IMR-90 (cell line): ENCODE measurements at places on chromosomes 13 and 19. TPM values are rescaled to one million over a fixed set of nuclear protein-coding genes. Genes with fewer than 3 reads are reported as not detected.

- no peak overlapping the region for H3K4me3 ChIP-seq
- H3K4me1 ChIP-seq, result no peaks in the 10 kb centered on the region
- H3K27me3 ChIP-seq, result no peaks in the 10 kb centered on the region
- no peak for DNase-seq
- H3K36me3 ChIP-seq, result no peaks in the 10 kb centered on the region
Measured at GRCh38 chr13:44768239-44768638, 192.1 kb upstream of the TSC22D1 start.

ADPRHL1 gene
- total RNA-seq, result 0.28 and 0.36 TPM in 2 replicates

ZNF850 gene
- total RNA-seq, result 7.2 and 8.3 TPM in 2 replicates

ADGRE3 gene
- not detected in 2 replicates for total RNA-seq

- no peaks in the 10 kb centered on the region for H3K36me3 ChIP-seq
- no peak overlapping the region for H3K27ac ChIP-seq
- H3K27me3 ChIP-seq, result no peaks in the 10 kb centered on the region
- no peaks in the 10 kb centered on the region for H3K4me1 ChIP-seq
- no peak for DNase-seq
- H3K4me3 ChIP-seq, result no peak overlapping the region
Measured at GRCh38 chr13:85557691-85558467, 241.3 kb downstream of the SLITRK6 start.

DNA sequence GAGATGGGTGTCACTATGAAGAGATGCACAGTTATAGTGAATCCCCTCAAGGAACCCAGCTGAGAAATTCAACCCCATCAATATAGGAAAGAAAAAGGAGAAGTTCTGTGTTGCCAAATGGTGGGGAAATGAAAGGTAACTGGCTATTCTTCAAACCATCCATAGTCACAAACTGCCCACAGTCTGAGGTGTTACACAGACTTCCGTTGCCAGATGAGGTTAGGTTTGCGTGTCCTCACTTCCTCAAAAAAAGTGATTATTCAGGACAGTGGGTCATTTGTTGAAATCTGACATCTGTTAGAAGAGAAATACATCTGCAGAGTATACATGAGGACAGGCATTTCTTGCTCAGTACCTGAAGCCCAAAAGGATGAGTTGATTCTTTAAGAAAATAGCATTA is 9.0 kb downstream of the SIGLEC5 start:
- H3K27me3 ChIP-seq, result no peaks in the 10 kb centered on the region
- DNase-seq, result no peak
- no peaks in the 10 kb centered on the region for H3K4me1 ChIP-seq

- peaks cover 8% of the 10 kb centered on the region; the same call in 1 of the 2 replicates for H3K27me3 ChIP-seq
- peak; percentile 61 for DNase-seq
- peak within 1 kb of the TSS; percentile 97 for H3K4me3 ChIP-seq
- peak within 1 kb of the TSS; percentile 64 for H3K27ac ChIP-seq
- H3K36me3 ChIP-seq, result no peaks in the 10 kb centered on the region; the same call in 1 of the 2 replicates
- H3K4me1 ChIP-seq, result peaks cover 2% of the 10 kb centered on the region; the same call in 1 of the 2 replicates
Measured at GRCh38 chr19:49157445-49158224, at the start of gene TRPM4. TSS of gene TRPM4 (plus strand) at chr19:49157792. CDS start at chr19:49157867, 75 bp downstream.

- no peaks in the 10 kb centered on the region for H3K4me1 ChIP-seq
- H3K27ac ChIP-seq, result no peak overlapping the region
- H3K4me3 ChIP-seq, result no peak overlapping the region
Measured at GRCh38 chr13:25978961-25979360, 72.9 kb downstream of the SHISA2 start.

DNA sequence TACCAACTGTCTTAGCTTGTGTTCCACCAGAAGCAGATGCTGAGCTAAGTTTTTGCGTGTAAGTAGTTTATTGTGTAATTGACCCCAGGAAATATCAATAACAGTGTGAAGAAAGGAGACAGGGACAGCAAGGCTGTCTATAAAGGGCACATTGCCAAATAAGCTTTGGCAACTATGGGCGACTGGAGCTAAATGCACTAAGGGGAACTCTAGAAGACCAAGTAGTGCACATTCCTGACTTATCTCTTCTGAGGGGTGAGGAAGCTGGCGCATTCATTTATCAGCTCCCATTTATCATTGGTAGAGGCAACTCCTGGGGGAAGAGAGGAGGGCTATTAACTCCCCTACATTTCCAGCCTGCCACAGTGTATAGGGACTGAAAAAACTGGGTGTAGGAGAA is 135.0 kb downstream of the DLEU7 start:
- peaks cover 11% of the 10 kb centered on the region for H3K27me3 ChIP-seq
- no peaks in the 10 kb centered on the region for H3K36me3 ChIP-seq
- no peaks in the 10 kb centered on the region for H3K4me1 ChIP-seq
- no peak for DNase-seq
- no peak overlapping the region for H3K4me3 ChIP-seq

GRCh38 chr19:35162471-35163326 is 8.2 kb downstream of the FXYD5 start:
- peaks cover 61% of the 10 kb centered on the region for H3K36me3 ChIP-seq
- no peaks in the 10 kb centered on the region for H3K4me1 ChIP-seq
- H3K4me3 ChIP-seq, result no peak overlapping the region

DNA sequence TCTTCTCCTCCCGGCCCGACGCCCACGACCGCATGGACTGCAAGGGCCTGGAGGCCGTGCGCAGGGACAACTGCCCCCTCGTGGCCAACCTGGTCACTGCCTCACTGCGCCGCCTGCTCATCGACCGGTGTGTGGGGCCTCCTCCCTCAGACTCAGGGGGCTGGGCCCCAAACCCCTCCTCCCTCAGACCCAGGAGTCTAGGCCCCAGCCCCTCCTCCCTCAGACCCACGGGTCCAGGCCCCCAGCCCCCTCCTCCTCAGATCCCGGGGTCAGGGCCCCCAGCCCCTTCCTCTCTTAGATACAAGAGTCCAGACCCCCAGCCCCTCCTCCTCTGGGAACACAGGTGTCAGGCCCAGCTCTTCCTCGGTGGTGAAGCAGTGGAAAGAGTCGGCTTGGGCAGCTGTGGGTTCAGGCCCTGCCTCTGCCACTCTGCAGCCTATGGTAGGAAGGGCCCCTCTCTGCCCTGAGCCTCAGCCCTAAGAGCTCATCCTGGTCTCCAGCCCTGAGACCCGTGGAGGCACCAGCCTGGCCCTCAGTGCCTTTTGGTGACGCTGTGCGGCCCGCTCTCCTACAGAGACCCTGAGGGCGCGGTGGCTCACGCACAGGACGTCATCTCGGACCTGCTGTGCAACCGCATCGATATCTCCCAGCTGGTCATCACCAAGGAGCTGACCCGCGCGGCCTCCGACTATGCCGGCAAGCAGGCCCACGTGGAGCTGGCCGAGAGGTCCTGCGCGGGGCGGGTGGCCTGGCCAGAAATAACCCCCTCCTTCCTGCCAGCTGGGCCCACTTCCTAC is 3.7 kb upstream of the SPIB start:
- H3K36me3 ChIP-seq, result peaks cover 2% of the 10 kb centered on the region; the same call in 1 of the 2 replicates
- no peaks in the 10 kb centered on the region for H3K4me1 ChIP-seq
- peaks cover 17% of the 10 kb centered on the region for H3K27me3 ChIP-seq
- no peak overlapping the region for H3K27ac ChIP-seq

DNA sequence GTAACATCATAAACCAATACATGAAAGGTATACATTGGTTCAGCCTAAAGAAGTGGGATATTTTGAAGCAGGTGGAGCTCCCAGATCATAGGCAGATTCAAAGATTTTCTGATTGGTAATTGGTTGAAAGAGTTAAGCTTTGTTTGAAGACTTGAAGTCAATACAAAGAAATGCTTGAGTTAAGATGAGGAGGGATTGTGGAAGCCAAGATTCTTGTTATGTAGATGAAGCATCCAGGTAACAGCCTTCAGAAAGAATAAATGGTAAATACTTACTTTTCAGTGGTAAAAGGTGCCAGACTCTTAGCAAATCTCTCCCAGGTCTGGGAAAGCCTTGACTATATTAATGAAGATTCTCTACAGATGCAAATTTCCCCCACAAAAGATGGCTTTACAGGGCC is 49.3 kb upstream of the FAM216B start:
- H3K36me3 ChIP-seq, result no peaks in the 10 kb centered on the region
- no peak for DNase-seq
- H3K27me3 ChIP-seq, result no peaks in the 10 kb centered on the region
- no peaks in the 10 kb centered on the region for H3K4me1 ChIP-seq

DNA sequence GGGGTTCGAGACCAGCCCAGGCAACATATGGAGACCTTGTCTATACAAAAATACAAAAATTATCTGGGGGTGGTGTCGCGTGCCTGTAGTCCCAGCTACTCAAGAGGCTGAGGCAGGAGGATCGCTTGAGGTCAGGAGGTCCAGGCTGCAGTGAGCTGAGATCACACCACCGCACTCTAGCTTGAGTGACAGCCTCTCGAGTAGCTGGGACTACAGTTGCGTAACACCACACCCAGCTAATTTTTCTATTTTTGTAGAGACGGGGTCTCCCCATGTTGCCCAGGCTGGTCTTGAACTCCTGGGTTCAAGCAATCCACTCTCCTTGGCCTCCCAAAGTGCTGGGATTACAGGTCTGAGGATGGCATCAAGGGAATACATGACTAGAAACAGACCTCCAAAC is 30.8 kb upstream of the MUC16 start:
- H3K27me3 ChIP-seq, result no peaks in the 10 kb centered on the region
- no peak overlapping the region for H3K27ac ChIP-seq
- no peak overlapping the region for H3K4me3 ChIP-seq
- no peak for DNase-seq
- H3K4me1 ChIP-seq, result no peaks in the 10 kb centered on the region

GRCh38 chr19:6476155-6476895 is 5.3 kb downstream of the DENND1C start:
- peak; percentile 10 for DNase-seq
- peaks cover 12% of the 10 kb centered on the region for H3K27me3 ChIP-seq
- H3K27ac ChIP-seq, result no peak overlapping the region
- H3K4me3 ChIP-seq, result 0 out of 2 replicates have a peak overlapping the region, but pooled peaks have one; percentile 24
- H3K36me3 ChIP-seq, result no peaks in the 10 kb centered on the region
- H3K4me1 ChIP-seq, result no peaks in the 10 kb centered on the region

GRCh38 chr19:30391052-30391451 is 18.9 kb downstream of the ZNF536 start:
- H3K27me3 ChIP-seq, result no peaks in the 10 kb centered on the region
- no peaks in the 10 kb centered on the region for H3K36me3 ChIP-seq
- no peak overlapping the region for H3K27ac ChIP-seq
- DNase-seq, result no peak
- H3K4me3 ChIP-seq, result no peak overlapping the region

ZNF329 gene
- 15.3 and 16.8 TPM in 2 replicates for total RNA-seq
